ENCODE measurements at places on chromosomes 2 and 18.

- DNase-seq, result no peak
Observed at GRCh38 chr2:164514491-164514890, 106.8 kb downstream of the GRB14 start.

GRCh38 chr2:157471078-157471477 lies 27.2 kb upstream of the CYTIP start:
- DNase-seq, result no peak

- no peak for DNase-seq
Observed at GRCh38 chr18:56207989-56208388, 430.4 kb downstream of the TXNL1 start.

DNA sequence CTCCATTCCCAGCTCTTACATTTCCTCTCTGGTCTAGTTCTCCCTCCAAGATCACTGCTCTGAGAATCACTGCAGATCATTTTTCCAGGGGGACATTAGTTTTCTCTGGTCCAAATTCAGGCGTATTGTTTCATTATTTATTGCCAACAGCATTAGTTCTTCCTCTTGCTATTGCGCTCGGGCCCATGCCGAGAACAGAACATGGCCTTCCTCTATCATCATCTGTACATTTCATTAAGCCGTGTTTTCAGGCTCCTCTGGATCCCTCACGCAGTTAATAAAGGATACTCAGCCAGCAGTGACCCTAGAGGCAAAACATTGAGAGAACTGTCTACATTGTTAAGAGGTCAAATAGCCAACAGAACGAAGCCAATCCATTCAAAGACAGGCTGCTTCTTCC lies 63.9 kb downstream of the CCBE1 start:
- DNase-seq, result no peak

DNA sequence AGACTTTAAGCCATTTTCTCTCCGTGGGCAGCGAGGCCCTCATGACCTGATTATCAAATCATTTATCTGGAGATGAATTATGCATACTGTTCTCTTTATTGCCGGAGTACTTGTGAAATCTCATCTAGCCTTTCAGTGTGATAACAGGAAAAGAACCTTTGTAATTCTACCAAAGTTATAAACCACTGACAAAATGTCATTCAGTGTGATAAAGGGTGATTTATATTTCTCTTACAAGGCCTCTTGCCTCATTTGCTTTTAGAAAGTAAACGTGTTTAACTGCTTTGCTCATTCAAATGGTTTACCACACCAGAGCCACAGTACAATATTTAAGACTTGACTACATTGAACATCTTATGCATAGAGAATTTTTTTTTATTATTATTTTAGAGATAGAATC lies 13.8 kb downstream of the MTCL1 start:
- DNase-seq, result no peak

- no peak for DNase-seq
Observed at GRCh38 chr2:222892321-222892720, 31.5 kb downstream of the ACSL3 start.

GRCh38 chr2:63053889-63054602 lies 3.4 kb downstream of the OTX1 start:
- DNase-seq, result no peak

DNA sequence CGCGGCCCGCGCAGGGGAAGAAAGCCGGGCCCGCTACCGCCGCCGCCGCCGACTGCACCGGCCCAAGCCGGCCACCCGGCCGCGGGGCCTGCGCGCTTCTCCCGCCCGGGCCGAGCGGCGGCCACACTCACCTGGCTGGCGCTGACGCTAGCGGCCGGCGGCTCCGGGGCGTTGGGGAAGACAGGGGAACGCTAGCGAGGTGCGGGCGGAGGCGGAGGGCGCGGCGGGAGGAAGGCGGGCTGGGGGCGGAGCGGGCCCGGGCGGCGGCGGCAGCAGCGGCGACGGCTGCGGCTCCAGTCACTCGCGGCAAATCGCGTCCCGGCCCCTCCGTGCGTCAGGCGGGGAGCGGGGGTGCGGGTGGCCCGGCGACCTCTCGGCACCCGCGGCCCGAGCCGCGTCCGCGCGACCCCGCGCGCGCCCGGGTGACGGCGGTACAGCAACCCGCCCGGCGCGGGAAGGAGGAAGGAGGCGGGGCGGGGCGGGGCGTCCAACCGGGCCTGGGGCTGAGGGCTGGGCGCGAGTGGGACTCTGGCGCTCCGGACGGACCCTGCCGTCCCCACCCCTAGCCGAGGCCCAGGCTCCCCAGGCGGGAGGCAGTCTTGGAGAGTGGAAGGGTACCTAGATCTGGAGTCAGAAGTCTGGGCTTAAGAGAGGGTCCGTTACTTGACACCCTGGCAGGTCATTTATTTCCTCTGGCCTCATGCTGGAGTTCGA lies at the start of gene SESTD1:
Gene SESTD1, minus strand, starts transcription at position 465 of the 714 bp plus-strand sequence. CDS start 72,991 bp downstream, outside the sequence.
- peak; percentile 51 for DNase-seq

DNA sequence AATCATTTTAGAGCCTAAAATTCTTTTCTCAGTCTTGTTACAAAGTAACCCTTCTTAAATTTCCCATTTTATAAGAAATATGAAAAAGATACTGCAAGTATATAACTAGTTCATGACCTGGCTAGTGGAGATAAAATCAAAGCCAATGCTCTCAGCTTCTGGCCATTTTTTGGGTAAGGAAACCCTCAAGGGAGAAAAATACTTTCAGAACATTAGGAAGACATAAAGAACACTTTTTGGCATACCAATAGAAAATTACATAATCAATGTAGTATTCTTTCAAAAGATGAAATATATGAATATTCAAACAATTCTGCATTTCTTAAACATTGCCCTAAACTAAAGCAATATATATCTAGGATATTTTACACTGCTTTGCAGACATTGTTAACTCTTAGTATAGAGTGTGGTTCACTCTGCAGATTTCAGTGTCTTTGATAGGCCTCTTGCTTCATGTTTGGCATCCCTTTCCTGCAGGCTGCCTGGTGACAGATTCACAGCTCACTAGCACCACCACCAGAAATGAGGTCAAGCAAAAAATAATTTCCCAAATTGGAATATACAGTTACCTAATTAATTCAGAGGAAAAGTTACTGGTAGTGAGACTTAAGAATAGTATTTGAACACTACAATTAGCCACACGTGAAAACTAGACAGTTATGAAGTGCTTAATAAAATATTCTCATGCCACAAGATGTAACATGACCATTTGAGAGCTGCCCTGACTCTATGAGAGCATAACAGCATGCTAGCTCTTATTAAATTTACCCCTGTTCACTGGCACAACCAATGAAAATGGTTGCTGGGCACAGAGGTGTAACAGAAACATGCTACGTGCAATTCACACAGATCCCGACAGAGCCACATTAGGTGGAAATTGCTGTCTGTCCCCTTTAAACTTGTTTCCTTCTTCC lies 36.0 kb downstream of the PAIP2B start:
- no peak for DNase-seq

DNA sequence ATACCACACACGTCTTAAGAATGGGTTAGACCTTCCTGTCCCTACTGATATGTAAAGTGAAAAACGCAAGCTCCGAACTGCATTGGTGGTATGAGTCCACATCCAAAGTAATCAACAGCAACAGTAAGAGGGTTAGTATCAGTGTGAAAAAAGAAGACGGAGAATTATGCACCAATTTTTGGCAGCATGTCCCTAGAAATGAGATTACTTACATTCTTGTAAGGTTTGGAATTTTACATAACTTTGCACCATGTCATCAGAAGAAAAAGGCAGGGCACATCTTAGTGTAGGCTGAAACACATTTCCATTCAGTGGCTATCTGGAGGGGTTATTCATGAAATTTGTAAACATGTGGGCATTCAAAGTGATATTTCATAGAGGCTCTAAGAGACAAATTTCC lies 88.2 kb downstream of the LONRF2 start:
- DNase-seq, result no peak

- DNase-seq, result no peak
Observed at GRCh38 chr2:50097148-50097547, 934.8 kb downstream of the NRXN1 start.

DNA sequence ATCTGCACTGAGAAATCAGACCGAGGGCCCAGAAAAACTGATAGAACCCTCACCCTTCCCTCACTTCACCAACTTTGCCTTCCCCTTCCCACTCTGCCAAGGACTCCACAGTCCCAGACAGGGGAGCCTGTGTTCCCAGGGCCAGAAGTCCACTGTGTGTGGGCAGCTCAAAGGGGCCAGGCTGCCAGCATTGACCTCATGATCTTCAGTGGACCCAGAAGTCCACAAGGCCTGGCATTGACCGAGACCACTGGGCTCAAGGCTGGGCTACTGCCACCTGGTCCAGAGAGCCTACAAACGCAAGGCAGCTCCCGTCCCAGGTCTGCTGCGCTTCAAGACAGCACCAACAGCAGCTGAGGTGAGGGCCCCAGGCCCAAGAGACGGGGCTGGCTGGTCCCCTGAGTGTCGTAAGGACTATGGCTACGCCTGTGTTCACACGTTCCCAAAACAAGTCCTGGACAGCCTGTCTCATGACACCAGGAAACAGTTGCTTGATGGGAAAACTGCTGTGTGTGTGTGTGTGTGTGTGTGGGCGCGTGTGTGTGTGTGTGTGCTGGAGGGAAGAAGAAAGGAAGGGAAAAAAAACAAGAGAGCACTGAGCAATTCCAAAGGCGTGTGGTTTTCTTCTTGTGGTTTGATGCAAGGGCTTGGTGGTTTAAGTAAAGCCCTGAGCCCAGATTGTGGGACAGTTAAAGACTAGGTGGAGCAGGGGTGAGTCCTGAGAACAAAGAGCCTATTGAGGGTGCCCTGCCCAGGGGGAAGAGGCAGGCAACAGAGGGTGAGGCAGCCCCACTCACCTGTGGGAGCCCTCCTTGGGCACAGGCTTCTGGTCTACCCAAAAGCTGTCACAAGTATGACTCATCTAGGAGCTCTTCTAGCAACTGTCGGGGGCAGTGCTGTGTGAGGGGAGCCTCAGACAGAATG lies 46.6 kb upstream of the ZBTB7C start:
- DNase-seq, result peak; percentile 58

DNA sequence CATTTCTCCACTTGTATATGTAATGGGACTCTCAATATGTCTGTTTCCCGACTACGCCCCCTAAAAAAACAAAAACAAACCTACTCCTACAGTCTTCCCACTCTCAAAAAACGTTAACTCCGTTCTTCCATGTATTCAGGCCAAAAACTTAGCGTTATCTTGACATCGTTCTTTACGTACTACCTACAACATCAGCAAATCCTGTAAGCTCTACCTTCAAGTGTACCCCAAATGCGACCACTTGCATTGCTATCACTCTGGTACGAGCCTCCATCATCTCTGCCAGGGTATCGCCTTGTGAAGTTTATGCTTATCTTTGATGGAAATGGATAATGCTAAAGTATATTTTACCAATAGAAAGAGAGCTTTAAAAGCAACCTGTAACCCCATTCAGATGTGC lies 479 bp downstream of the GPATCH11 start:
- no peak for DNase-seq

GRCh38 chr18:8839281-8839680 lies 133.9 kb downstream of the MTCL1 start:
- DNase-seq, result no peak

- no peak for DNase-seq
Observed at GRCh38 chr2:128444816-128445522, 126.3 kb upstream of the HS6ST1 start.

DNA sequence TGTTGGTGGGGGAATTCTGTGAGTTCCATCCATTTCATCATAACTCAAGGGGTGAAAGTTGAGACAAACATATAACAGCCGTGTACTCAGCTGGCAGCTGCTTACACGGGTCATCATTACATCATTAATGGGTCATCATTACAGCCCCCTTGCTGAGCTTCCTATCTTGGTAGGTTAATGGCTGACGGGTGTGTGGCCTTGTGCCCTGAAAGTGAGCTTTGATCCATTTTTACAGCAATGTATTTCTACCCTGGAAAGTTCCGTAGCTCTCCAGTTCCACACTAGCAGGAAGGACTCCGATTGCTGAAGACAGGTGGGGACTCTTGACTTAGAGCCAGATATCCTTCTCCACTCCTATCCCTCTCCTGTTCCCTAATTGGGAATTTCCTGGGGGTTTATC lies 105.2 kb upstream of the DLX2 start:
- no peak for DNase-seq

- no peak for DNase-seq
Observed at GRCh38 chr2:134132490-134132857, 121.4 kb upstream of the MGAT5 start.

GRCh38 chr18:63284827-63285733 lies 34.5 kb downstream of the BCL2 start:
- no peak for DNase-seq

GRCh38 chr2:29766191-29766590 lies 155.2 kb downstream of the ALK start:
- DNase-seq, result no peak

DNA sequence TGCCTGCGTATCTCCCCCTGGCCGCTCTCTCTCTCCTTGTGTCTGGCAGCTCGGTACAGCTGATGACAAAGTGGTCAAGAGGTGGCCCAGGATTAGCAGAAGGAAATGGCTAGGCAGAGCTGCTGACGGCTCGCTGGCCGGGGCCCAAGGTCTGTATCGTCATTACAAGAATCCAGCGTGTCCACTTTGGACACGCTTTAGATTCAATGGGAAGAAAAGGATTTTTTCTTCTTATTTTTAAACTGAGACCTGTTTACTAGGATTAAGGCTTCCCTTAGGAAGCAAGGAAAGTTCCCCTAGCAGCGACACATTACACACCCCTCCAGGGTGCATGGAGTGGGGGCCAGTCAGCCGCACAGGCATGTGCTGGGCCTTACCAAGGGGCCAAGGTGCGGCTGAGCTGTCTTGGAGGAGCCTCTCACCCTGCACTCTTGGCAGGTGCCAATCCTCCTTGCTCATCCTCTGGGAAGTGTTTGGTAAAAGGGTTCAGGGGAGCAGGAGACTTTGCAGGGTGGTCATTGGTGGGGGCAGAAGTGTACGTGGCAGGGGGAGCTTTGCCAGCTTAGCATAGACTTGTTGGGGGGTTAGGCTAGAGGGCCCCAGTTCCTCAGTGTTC lies 76.8 kb downstream of the POLR1A start:
- no peak for DNase-seq

GRCh38 chr18:596288-596881 lies 403 bp upstream of the CLUL1 start:
- no peak for DNase-seq

- no peak for DNase-seq
Observed at GRCh38 chr2:196809260-196809659, at the start of gene C2orf66. Gene C2orf66, minus strand, starts transcription at chr2:196809355. Its CDS starts 19 bp downstream, at chr2:196809336.

- no peak for DNase-seq
Observed at GRCh38 chr2:121830809-121831208, 75.4 kb downstream of the TSN start.

- DNase-seq, result peak; percentile 23
Observed at GRCh38 chr2:232363784-232364615, 14.6 kb upstream of the ALPP start.

- no peak for DNase-seq
Observed at GRCh38 chr18:59929621-59930295, 30.0 kb downstream of the PMAIP1 start.

DNA sequence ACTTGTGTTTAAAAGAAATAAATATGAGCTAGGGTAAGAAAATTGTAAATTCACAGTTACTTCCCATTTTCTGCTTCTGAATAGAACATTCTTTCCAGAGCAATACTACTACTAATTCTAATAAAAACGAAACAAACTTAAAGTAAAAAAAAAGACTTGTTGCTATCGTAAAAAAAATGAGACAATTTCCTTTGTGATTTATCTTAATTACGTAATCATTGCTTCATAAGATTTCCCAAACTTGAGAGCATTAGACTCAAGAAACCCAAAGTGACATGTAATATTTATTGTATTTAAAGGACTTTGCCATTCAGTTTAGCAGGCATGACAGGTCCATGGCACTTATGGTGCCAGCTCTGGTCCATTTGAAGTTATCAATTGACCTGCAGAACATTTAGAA lies 153.8 kb downstream of the AQP4 start:
- DNase-seq, result no peak

- DNase-seq, result no peak
Observed at GRCh38 chr2:203412546-203413331, 84.5 kb downstream of the ABI2 start.

GRCh38 chr2:235050980-235051351 lies 99.1 kb downstream of the SH3BP4 start:
- DNase-seq, result peak; percentile 72
